Esophagus squamous epithelium (tissue), 5 donors: ENCODE measurements at places on chromosomes 11 and 22. TPM values are rescaled to one million over a fixed set of nuclear protein-coding genes. Genes with fewer than 3 reads are reported as not detected.

Gene MS4A3
- not detected for total RNA-seq

Gene JRKL
- total RNA-seq = 4.5 TPM

Gene P2RY6
- 1.3 TPM for total RNA-seq

Gene FOSL1
- 17.5 TPM for total RNA-seq

Gene CRYBA4
- total RNA-seq = not detected

Gene OR5P2
- not detected for total RNA-seq

Gene CCDC86
- total RNA-seq = 20.8 TPM

Gene KCTD17
- 6.2 TPM for total RNA-seq

Gene TRIM51
- total RNA-seq = not detected

Gene GRIA4
- not detected for total RNA-seq

Gene UBQLNL
- not detected for total RNA-seq

Gene MPEG1
- total RNA-seq = 19.5 TPM

Gene MUC5B
- 0.19 TPM for total RNA-seq

Gene BRSK2
- not detected for total RNA-seq

Gene CRELD2
- total RNA-seq = 32.7 TPM
